ENCODE measurements at places on chromosomes 6 and 20.

- DNase-seq: no peak
These were observed 27.3 kb upstream of the HFE start for GRCh38 chr6:26059941-26060340.

- DNase-seq: no peak
These were observed 38.0 kb upstream of the APCDD1L start for GRCh38 chr20:58553166-58553696.

DNA sequence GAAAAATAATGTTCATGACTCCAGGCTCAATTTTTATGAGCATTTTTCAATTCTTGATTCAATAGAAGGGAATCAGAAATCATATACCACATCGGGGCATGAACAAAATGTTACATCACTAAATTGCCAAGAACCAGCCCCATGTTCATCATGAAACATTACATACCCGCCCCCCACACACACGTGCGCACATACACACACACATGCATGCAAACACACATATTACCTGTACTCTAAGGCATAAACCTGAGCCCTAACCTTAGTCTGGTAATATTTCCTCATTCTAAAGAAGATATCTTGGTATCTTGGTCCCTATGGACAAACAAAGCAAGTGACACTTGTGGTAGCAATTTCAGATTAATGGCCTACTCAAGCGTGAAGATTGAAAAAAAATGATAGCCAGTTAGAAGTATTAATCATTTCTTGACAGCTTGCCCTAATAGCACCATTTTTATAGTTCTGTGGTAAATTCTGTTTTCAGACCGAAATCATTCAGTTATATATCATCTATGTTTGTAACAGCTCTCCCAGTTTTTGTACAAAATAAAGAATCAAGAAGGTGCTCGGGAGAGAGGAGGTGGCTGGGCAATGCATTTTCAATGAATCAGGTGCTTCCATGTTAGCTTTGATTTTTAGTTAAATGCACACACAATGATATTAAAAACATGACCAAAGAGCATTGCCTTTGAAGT is 95.4 kb upstream of the DOK5 start:
- no peak for DNase-seq

DNA sequence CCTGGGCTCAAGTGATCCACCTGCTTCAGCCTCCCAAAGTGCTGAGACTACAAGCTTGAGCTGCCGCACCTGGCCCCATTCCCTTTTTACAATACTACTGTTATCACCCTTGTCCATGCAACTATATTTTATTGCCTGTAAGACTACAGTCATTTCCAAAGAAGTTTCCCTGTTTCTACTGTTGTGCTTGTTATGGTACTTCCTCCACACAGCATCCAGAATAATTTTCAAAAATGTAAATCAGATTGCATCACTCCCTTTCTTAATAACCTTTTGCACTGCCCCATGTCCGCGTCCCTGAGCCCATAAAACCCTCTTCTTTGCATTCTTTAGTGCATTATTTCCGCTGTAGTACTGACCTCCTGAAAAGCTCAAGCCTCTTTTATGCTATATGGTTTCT is 128.9 kb upstream of the AKIRIN2 start:
- no peak for DNase-seq

DNA sequence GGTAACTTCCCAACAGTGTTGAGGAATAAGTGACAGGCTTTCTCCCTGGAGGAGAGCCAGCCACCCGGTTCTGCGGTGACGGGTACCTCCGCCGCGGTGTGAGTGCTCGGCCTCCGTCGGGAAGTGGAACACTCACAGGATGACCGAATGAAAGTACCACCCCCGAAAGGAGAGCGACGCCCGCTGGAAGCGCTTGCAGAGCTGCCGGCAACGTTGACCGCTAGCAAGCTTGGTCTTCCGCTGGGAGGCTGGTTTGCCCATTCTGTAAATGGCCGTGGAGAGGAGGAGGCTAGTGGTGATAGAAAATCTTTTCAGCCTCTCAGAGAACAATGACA is 614 bp upstream of the TMEM242 start:
- no peak for DNase-seq

GRCh38 chr20:22333885-22334545 is 250.4 kb downstream of the FOXA2 start:
- DNase-seq: no peak

DNA sequence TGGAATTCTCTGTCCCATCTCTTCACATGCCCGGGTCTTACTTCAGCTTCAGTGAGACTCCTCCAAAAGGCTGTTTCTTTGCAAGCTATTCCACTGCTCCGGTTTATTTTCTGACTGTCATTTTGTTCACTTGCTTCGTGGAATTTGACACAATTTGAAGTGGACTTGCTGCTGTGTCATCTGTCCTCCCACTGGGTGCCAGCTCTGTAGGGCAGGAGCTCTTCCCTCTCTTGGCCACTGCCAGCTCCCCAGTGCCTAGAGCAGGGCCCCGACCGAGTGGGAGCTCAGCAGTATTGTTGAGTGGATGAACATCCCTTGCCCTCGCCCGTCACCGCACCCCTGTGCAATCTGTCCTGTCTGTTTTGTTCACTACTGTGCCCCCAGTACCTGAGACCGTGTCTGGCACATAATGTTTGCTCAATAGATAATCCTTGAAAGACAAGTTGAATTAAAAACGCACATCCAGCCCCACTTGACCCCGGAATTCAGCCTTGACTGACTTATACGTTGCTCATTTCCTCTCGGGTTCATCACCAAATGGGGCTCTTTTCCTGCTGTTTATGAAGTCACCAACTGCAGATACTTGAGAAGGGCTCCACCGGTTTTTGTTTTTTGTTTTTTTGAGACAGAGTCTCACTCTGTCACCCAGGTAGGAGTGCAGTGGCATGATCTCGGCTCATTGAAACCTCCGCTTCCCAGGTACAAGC is 170.3 kb upstream of the KCNG1 start:
- no peak for DNase-seq

DNA sequence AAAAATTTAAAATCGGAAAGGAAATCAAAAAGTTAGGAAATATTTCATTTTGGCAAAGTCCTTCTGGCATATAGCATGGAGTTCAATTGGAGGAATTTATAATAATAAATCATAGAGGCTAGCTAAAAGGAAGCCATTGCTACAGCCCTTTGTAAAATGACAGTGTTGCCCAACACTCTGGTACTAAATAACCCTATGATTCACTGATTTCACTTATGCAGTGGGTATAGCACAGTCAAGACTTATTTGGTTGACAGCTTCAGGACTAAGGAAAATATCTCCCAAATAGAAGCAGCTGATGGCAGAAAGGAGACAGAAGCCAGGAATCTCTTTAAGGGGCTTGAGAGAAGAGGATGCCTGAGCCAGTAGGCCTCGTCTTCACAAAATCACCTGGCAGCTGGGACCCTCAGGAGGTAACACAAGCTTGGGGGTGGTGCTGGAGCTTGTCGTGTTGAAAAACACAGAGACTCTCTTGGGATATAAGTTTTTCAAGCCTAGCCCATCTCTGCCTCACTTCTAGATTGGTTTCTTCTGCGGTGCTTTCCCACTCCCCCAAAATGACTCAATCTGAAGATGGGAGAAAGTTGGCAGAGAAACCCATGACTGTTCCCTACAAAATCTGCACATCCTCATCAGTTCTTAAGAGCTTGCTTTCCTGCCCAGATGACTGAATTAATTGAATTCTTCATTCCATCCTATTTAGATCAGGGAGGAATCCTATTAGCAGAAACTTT is 38.4 kb upstream of the EYA4 start:
- DNase-seq: no peak

- no peak for DNase-seq
These were observed 166.8 kb upstream of the CARMIL1 start for GRCh38 chr6:25112322-25112773.

DNA sequence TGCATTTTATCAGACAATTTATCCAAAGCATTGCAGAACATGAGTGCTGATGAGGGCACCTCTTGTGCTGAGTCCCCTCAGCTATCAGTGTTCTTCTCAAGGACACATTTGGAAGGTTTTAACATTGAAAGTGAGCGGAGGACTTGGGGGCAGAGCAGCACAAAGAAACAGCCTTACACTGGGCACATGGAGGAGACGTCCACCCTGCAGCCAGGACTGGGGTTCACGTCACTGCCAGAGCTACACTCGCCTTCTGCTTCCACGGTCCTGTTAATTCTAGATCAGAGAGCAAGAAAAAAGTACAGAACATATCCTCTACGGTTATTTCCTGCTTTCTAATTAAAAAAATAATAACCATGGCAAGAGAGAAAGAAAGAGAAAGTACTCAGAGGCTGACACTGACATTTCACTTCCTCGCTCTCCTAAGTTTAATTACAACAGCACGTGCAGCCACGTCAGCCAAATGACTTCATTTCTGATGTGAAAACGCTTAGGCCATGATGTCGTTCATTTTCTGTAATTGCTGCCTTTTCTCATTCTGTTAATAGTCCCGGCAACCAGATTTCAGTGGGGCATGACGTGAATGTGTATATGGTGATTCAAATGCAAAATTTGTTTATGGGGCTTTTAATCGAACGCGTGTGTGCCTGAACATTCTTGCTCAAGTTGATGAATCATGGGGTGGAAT is 5.1 kb downstream of the PRND start:
- DNase-seq: no peak

GRCh38 chr6:139597771-139598755 is 223.6 kb upstream of the CITED2 start:
- DNase-seq: no peak

- DNase-seq: no peak
These were observed 94.1 kb upstream of the STMND1 start for GRCh38 chr6:17007749-17008148.

DNA sequence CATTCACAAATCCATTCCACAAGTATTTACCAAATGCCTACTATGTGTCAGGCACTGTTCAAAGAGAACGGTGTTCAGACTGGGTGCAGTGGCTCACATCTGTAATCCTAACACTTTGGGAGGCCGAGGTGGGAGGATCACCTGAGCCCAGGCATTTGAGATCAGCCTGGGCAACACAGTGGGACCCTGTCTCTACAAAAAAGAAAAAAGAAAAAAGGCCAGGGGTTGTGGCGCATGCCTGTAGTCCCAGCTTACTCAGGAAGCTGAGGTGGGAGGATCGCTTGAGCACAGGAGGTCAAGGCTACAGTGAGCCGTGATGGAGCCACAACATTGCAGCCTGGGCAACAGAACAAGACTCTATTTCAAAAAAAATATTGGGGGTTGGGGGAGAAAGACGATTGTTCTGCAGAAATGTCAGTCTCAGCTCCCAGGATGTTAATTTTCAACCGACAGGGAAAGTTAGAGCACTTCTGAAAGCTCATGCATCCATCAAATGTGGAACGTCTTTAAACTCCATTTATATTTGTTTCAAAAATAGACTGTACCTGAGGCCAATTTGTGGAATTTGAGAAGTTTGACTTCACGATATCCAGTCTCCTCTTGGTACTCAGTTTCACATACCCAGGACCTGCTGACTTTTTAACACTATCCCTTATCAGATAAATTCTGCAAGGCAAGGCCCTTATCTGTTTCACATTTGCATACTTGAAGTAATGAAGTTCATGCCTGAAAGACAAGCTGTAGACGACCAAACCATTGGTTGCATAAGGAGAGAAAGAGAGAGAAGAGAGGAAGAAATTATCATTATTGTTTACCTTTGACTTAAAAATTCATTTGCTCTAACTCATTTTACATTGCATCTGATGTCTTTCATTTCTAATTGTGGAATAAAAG is 14.8 kb upstream of the BTN3A2 start:
- DNase-seq: no peak

DNA sequence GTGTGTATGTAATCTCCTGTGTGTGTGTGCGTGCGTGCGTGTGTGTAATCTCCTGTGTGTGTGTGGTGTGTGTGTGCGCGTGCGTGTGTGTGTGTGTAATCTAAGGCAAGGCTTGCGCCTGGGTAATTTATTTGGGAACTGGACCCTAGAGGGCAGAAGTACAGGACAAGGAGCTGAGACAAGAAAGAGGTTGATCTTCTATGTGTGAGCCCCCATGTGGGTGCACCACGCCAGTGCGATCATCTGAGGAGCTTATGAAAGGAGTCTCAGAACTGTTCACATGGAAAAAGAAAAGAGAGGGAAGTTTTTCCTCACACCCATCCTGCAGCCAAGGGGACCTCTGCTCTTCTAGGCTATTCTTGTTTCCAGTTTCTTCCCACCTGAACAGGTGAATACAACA is 220.1 kb upstream of the GGTLC1 start:
- DNase-seq: no peak

DNA sequence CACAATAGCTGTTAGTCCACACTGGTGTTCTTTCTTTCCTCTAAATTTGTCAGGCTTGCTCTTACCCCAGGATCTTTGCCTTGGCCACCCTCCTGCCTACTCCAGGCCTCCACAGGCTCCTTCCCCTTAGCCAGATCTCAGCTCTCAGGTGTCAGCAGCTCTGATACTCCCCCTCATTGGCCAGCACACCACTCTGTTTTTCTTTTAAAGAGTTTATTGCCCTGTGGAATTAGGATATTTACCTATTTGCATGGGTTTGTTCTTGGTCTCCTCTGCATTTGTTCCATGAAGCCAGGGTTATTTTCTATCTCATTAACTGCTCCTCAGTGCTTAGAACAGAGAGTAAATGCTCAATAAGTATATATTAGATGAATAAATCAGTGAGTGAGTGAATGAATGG is 36.8 kb downstream of the GCNT2 start:
- DNase-seq: no peak

DNA sequence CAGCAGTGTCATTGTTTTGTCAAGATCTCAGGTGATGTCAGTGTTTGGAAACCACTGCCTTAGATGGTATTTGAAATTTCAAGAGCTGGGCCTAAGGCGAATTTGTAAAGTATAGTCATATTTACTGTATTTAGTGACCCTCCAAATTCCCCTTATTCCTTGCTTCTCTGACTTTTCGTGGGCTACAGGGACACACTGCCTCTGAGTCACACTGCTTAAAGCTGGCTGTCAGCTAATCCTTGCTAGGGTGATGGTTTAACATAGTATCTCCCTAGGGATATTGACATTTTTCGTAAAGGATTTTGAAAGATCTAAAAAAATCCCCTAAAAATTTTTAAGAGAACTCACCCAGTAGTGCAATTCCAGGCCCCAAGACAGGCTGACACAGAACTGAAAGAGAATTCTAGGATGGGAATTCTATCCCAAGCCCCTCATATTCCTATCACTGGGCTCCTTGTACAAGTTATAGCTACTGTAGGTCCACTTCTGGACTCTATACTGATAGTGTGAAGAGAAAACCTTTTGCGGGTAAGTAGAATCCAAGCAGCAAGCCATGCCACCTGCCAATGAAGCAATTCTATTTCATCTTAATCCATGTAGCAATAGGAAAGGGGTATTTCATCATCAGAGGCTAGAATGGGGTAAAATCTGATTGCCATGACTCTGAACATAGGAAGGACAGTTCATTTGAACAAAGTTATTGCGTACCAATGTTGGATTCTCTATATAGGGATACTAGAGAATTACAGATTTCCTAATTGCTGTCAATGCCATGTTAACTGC is 4.3 kb downstream of the BMP6 start:
- no peak for DNase-seq

- no peak for DNase-seq
These were observed 27.7 kb downstream of the PTGIS start for GRCh38 chr20:49540232-49540620.

DNA sequence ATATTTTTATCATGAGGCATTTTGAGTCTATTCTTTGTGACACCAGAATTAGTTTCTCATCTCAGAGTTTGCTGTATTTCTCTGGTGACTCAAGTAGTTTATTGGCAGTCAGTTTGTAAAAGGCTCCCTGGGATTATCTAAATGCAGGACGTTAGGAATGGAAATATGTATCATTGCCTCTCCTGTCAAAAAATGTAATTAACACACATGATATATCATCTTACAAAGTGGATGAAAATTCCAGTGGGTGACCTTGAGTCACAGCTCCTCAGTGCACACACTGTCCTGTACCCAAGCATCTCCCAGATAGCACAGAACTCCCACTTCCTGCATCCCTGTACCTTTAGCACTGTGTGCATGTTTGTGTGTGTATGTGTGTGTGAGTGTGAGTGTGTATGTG is 258.6 kb downstream of the LAMA2 start:
- no peak for DNase-seq
